ENCODE measurements at places on chromosomes 11 and 22.

GRCh38 chr11:43837879-43838278 is 42.8 kb upstream of the ALKBH3 start:
- no peak for DNase-seq

- DNase-seq = no peak
These were observed 607 bp downstream of the PLAAT3 start for GRCh38 chr11:63613517-63614135.

DNA sequence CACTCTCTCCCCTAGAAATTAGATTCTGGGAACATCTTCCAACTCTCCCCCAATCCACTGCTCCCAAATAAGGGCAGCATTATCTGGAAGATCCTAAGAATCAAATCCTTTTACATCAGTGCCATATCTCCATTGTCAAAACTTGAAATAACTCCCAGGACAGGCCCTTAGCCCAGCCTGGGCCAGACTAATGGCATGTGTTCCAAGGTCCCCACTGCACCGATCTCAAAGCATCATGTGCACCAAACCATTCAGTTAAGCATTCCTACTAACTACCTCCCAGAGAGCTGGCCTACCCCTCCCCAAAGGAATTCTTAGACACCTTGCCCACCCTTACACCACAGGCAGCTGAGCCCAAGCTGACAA is 44.2 kb upstream of the POU2AF1 start:
- DNase-seq = no peak

GRCh38 chr11:128476729-128477128 is 110.6 kb downstream of the ETS1 start:
- peak; percentile 86 for DNase-seq

- no peak for DNase-seq
These were observed 232.5 kb upstream of the NCAM1 start for GRCh38 chr11:112728716-112729115.
